ENCODE measurements at places on chromosomes 2 and 18.

DNA sequence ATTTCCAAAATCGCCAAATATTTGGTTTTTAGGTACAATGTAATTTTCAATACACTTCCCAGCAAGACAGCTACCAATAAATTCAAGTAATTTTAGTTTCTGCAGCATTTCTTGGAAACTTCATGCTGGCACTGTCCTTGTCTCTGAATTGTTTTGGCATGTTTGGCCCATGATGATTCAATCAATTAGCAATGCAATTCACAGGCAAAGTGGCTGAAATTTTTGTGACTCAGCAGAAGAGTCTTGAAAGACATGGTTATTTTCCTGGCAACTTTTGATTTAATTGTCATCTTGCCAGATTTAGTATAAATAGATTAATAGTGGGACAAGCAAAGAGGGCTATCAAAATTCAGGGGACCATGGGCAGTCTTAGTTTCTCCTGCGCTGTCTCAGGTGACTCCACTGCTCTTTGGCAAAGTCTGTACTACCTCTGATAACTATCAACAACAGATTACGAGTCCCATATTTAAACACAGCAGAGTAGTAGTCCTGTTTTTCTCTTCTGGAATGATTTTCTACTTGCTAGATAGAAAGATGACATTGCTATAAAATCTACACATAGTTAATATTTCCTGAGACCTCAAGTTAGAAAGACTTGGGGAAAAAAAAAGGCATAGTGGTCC is 88.9 kb upstream of the CYP26B1 start:
- no peak for DNase-seq

GRCh38 chr18:49690312-49690711 is 123.0 kb downstream of the ACAA2 start:
- no peak for DNase-seq

DNA sequence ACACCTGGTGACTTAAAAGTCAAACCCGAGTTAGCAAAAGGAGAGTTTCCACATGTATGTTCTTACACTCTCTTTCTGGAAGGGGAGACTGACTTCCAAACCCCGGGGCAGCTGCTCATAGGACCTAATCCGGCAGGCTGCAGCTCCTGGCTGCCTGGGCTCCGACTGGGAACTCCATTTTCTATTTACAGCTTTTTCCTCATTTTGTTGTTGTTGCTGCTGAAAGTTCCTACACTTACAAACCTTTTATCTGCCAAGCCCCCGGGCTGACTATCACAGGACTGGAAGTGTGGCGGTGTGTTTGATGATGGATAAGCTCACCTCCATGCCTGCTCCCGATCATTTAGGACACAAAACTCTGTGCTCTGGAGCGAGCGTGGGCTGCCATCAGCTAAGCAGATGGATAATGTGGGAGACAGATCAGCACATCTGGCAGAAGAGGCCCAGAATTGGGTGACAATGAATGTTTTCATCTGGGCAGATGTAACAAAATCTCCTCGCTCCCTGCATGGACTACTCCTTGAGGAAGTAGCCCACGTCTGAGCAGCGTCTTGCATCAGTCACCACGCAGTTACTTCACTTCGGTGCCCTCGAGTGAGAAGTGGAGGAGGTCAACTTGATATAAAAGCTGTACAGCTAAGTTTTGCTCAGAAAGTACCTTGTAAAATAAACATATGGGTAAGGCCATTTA is 114.4 kb upstream of the COPS8 start:
- no peak for DNase-seq

DNA sequence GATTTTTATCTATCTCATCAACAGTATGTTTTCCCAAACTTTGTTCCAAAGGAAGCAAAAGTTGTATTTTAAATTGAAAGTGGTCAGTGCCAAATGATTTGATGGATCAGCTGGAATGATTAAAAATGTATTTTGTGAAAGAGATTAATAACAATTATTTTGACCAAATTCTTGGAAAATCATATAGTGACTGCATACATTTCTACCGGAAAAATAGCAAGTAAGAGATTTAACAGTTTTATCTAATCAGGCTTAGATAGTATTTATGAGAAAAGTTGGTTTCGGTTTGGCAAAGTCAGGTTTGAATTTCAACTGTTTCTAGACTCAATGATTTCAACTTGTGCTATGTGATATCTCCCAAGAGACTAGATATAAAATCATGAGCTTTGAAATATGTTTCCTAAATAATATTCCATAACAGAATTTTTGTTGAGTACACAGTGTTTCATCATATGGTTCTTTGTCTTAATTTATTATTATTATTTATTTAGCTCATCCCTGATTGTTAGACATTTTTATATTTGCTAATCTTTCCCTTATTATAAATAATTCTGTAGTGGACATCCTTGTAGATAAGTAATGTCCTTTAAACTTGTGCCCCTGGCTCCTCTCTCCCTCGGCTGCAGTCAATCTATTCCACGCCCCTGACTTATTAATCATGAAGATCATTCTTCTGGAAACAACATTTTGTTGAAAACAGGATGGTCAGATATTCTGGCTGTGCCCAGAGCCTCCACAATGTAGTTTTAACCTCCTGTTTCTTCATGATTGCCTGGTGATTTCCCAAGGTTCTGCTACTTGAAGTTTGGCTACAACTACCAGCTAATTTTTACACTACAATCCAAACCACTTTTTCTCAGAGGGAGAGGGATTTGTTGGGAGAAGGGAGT is 520.7 kb upstream of the TCF4 start:
- no peak for DNase-seq

GRCh38 chr2:218822622-218823021 is 9.0 kb downstream of the PRKAG3 start:
- DNase-seq = no peak

DNA sequence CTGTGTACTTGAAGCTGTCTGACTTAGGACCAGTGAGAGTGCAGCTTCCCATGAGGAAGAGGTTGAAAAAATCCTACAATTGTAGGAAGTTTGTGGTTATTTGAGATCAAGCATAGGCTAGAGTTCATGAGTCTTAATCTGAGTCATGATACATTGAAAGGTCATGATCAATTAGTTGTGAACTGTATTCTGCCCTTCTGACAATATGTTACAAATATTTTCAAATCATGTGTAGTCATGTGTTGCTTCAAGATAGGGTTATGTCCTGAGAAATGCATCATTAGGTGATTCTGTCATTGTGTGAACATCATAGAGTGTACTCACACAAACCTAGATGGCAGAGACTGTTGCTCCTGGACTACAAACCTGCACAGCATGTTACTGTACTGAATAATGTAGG is 68.4 kb upstream of the MFF start:
- DNase-seq = no peak

DNA sequence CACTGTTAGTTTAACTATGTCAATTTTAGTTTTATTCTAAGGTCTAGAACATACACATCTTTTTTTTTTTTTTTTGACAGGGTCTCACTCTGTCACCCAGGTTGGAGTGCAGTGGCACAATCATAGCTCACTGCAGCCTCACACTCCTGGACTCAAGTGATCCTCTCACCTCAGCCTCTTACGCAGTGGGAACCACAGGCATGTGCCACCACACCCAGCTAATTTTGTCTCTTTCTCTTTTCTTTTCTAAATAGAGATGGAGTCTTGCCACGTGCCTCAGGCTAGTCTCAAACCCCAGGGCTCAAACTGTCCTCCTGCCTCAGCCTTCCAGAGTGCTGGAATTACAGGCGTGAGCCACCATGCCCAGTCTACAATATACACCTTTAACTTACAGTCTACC is 69.5 kb upstream of the CHRNA1 start:
- DNase-seq = no peak

DNA sequence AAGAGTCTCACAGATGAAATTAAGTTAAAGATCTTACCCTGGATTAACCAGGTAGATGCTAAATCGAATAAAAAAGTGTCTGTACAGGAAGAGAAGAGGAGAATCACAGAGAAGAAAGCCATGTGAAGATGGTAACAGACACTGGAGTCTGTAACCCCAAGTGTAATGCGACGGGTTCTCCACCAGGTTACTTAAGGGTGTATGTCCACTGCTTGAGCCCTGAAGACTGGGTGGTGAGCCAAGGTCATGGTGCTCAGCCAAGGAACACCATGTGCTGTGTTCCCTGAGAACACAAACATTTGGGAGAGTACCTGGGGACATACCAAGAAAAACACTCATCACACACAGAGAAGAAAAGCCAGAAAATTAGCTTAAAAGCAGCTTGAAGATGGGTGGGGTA is 8.2 kb upstream of the ACADL start:
- DNase-seq = no peak

DNA sequence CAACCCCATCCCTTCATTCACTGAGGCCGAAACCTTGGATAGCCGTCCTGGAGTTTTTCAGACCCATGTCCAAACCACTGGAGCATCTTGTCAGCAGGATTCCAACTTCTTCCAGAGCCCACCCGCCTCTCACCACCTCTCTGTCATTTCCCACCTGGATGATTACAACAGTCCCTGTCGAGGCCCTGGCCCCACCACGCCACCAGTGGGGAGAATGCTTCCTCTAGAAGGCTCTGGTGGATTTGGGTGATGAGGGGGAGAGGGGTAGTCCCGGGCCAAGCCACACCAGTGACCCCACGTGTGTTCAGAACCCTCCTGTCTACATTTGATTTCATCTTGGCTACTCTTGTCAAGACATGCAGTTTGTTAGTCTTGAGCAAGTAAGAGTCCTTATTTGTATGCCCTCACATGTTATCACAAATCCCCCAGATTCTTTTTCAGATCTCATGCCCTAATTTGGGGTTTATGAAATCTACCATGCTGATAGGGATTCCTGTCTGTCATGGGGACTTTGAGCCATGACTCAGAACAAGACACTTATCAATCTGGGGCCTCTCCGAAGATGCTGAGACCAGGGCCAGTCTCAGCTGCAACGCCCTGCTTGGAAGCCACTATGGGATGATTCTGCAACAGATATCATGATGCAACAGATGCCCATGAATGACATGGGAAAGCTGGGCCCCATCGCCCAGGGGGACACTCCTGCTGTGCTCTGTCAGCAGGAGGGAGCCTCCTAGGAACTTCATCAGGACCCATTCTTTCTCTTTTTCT is 186.1 kb downstream of the ZFP36L2 start:
- no peak for DNase-seq

Measured in stimulated activated naive CD4-positive, alpha-beta T cell treated with Interleukin-2 at 50 U/mL for 16 hours (primary cell).